ENCODE measurements at places on chromosomes 5 and 9. TPM values are rescaled to one million over a fixed set of nuclear protein-coding genes. Genes with fewer than 3 reads are reported as not detected.

DNA sequence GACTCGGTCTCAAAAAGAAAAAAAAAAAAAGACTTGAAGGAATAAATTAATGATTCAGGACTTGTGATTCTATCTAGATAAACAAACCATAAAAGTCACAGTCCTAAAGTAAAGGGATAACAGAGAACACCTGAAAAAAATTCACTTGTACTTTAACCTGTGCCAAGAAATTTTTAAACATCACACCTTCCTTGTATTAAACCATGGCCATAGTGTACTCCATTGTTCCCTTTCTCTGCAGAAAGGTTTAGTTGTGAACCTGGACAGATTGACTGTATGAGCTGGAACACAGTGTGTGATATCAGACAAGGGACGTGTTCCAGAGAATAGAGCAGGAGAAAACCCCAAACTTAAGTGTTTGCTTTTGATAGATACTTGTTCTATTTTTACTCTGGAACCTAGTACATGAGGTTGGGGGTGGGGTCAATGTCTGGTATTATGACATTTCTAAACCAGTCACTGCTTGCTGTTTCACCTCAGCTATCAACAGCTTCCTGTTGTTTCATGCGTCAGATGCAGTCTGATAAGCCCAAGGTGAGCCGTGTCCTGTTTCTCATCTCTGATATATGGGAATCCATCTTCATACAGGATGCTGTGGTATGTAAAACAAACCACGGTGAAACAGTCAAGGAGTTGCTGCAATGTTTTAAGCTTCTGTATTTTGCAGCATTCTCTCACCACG lies 62.5 kb upstream of the ITGA1 start:
- no peaks in the 10 kb centered on the region for H3K27me3 ChIP-seq
- no peak overlapping the region for H3K4me3 ChIP-seq
- H3K27ac ChIP-seq: peak overlapping the region; percentile 56

DNA sequence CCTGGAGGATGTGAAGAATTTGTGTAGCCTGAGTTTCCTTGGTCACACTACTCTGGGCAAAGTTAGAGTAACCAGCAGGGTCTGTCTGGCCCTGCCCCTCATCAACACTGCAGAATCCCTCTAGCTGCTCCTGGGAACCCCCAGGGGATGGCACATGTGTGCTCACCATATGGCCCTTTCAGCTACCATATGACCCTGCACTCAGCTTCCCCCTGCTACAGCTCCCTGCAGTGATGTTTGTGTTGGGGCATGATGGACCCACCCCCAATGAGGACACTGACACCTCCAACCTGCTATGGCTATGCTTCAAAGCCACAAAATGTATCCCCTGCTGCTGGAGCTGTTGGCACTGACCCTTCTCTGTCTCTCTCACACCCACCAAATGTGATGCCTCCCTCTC lies 152.7 kb downstream of the SNX18 start:
- no peaks in the 10 kb centered on the region for H3K36me3 ChIP-seq
- DNase-seq: no peak
- no peak overlapping the region for H3K27ac ChIP-seq
- H3K4me3 ChIP-seq: no peak overlapping the region
- H3K27me3 ChIP-seq: no peaks in the 10 kb centered on the region

GRCh38 chr9:19108038-19108437 lies 5.3 kb upstream of the HAUS6 start:
- DNase-seq: no peak
- no peaks in the 10 kb centered on the region for H3K27me3 ChIP-seq
- H3K36me3 ChIP-seq: no peaks in the 10 kb centered on the region
- no peaks in the 10 kb centered on the region for H3K4me1 ChIP-seq
- no peak overlapping the region for H3K4me3 ChIP-seq

PCDHA5 gene
- not detected for total RNA-seq

- no peak overlapping the region for H3K4me3 ChIP-seq
- no peaks in the 10 kb centered on the region for H3K36me3 ChIP-seq
- H3K4me1 ChIP-seq: no peaks in the 10 kb centered on the region
- H3K27ac ChIP-seq: no peak overlapping the region
Observed at GRCh38 chr5:116785106-116785505, 210.5 kb upstream of the SEMA6A start.

DNA sequence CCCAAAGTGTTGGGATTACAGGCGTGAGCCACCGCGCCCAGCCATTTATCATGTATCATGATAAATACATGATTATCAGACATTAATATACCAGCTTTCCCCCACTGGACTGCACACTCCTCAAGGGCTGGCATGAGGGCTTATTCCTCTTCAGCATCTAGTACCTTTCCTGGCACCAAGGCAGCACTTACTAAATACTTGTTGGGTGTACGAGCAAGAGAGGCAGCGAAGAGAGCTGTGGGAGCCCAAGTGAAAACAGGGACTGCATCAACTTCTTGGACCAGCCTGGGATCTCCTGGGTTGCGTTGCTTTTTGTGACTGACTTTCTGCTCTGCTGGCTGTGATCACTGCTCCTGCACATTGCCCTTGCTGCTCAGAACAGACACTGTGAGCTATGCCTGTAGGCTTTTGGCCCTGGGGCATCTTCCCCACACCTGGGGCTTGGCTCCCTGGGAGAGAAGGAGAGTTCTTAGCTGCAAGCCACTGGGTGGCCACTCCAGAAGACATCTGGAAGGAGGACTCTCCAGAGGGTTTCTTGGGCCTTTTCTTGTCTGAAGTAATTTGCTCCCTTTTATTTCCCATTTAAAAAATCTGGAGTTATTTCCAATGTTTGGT lies 224.3 kb downstream of the NR3C1 start:
- H3K4me3 ChIP-seq: no peak overlapping the region
- H3K27me3 ChIP-seq: no peaks in the 10 kb centered on the region
- H3K36me3 ChIP-seq: no peaks in the 10 kb centered on the region
- DNase-seq: no peak
- peaks cover 11% of the 10 kb centered on the region for H3K4me1 ChIP-seq

CDHR2 gene
- total RNA-seq: 120 TPM

- H3K27ac ChIP-seq: no peak overlapping the region
- peaks cover 9% of the 10 kb centered on the region for H3K4me1 ChIP-seq
- no peaks in the 10 kb centered on the region for H3K36me3 ChIP-seq
- H3K4me3 ChIP-seq: no peak overlapping the region
Observed at GRCh38 chr5:121963392-121963791, 1.6 kb downstream of the SRFBP1 start.

DNA sequence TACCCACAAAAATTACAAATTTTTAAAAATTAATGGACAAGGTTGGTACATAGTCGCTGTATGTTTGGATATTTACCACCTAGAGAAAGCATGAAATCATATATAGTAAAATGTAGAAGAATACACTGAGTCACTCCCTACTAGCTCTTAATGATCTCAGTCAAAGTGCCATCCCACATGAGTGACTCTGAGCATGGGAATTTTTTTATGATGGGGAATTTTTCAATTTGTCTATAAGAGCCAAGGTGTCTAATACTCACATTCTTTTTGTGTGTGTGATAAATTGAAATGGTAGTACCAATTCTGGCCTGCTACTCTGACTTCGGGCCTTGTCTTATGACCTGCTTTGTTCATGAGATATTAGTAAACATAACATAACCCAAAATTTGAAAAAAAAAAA lies 483.2 kb downstream of the CDH10 start:
- no peak overlapping the region for H3K27ac ChIP-seq
- H3K4me3 ChIP-seq: no peak overlapping the region
- H3K4me1 ChIP-seq: no peaks in the 10 kb centered on the region
- no peak for DNase-seq

DNA sequence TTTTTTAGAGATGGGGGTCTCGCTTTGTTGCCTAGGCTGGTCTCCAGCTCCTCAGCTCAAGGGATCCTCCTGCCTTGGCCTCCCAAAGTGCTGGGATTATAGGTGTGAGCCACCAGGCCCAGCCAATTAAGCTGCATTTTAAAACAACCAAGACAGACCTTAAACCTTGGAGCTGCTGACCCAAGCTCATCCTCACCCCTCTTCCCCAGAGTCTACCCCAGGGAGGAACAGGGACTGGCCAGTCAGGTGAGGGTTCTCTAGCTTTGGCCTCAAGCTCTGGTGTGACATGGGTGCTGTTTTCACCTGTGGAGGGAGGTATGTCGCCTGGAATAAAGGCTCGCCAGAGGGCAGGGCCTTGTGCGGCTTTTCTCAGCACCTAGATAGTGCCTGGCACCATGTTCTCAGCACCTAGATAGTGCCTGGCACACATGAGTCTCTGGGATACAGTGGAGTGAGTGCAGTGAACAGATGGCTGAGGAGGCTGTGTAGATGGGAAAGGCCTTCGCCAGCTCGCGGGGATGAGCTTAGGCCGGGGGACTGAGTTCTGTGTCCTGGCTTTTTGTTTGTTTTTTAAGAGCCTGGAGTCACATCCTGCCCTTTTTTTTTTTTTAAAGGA lies 7.4 kb downstream of the CDK9 start:
- DNase-seq: no peak
- peaks cover 34% of the 10 kb centered on the region for H3K36me3 ChIP-seq
- no peaks in the 10 kb centered on the region for H3K27me3 ChIP-seq
- no peak overlapping the region for H3K4me3 ChIP-seq

TAF11L13 gene
- total RNA-seq: not detected

DNA sequence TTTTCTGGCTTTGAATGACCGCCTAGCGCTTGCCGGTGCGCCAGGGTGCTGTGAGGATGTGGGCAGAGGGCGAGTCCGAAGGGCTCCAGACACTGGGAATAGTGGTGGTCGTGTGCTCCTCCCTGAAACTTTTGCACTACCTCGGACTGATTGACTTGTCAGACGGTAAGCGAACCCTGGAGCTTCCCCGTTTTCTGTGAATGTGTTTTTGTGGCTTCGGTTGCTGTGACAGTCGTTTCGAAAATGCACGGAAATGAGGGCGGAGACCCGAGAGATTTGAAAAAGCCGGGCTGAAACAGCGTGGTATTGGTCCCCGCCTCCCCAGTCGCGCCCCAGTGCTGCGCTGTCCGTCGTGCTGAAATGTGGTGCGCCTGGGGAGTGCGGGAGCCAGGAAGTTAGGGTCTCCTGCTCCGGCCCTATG lies 102.5 kb upstream of the GABRP start:
- no peak for DNase-seq
- H3K4me3 ChIP-seq: no peak overlapping the region
- no peak overlapping the region for H3K27ac ChIP-seq

GRCh38 chr9:96073531-96074480 lies 198.3 kb downstream of the ERCC6L2 start:
- no peaks in the 10 kb centered on the region for H3K27me3 ChIP-seq
- H3K36me3 ChIP-seq: no peaks in the 10 kb centered on the region
- no peak overlapping the region for H3K27ac ChIP-seq
- H3K4me3 ChIP-seq: no peak overlapping the region
- DNase-seq: no peak

DOCK2 gene
- total RNA-seq: 10.3 TPM

DNA sequence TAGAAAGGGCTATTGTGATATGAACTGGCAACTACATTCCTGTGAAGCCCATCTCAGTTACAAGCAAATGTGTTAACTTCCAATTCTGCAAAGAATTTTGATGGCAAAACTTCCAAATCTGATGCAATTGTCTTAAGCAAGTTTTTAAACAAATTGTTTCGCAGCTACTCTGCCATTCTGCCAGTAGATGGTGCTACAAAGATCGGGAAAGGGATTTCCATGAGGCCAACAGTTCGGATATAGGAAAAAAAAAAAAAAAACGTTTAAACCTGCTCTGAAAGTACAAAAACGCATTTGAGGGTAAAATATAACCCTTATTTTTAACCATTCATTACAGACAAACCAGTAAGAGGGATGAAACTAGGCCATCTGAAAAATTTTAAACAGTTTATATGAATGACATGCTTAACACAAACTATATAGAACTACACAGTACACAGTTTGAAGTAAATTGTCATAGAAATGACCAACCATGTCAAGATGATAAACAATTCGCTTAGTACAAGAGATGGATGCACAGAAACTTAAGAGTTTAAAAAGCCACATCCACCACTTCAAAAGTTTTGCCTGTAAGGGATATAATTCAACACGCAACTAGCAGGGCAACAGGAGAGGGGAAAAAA lies 2.2 kb downstream of the HNRNPA0 start:
- H3K4me3 ChIP-seq: peak overlapping the region; percentile 80
- peak; percentile 20 for DNase-seq
- no peaks in the 10 kb centered on the region for H3K36me3 ChIP-seq
- H3K4me1 ChIP-seq: peaks cover 22% of the 10 kb centered on the region
- no peaks in the 10 kb centered on the region for H3K27me3 ChIP-seq
- peak overlapping the region; percentile 99 for H3K27ac ChIP-seq

NADK2 gene
- 31.4 TPM for total RNA-seq

- H3K4me1 ChIP-seq: no peaks in the 10 kb centered on the region
- no peaks in the 10 kb centered on the region for H3K36me3 ChIP-seq
- H3K27me3 ChIP-seq: no peaks in the 10 kb centered on the region
- DNase-seq: no peak
Observed at GRCh38 chr5:167684251-167684650, 607.2 kb upstream of the WWC1 start.

CAMK4 gene
- total RNA-seq: 4.6 TPM

- H3K27ac ChIP-seq: no peak overlapping the region
- H3K4me1 ChIP-seq: no peaks in the 10 kb centered on the region
- no peaks in the 10 kb centered on the region for H3K27me3 ChIP-seq
- no peak overlapping the region for H3K4me3 ChIP-seq
Observed at GRCh38 chr9:17531642-17532254, 47.1 kb upstream of the SH3GL2 start.

TAF11L10 gene
- total RNA-seq: not detected

DNA sequence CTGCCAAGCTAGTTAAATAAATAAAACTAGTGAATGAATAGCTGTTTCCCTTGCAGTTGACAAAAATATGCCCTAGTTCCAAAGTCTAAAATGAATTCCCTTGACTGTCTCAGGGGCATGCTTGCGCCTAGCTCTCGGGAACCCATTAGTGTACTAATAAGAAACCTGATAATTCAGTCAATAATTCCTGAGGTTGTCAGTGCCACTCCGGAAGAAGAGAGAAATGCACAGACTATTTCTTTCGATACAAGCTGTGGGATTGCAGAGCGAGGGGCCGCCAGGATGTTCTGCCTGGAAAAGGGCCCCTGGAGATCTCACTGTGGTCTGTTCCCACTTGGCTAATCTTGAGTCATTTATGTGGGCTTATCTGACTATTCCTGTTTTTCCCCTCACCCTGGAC lies 56.4 kb upstream of the LARP1 start:
- H3K27me3 ChIP-seq: no peaks in the 10 kb centered on the region
- no peaks in the 10 kb centered on the region for H3K36me3 ChIP-seq
- H3K4me3 ChIP-seq: no peak overlapping the region
- H3K4me1 ChIP-seq: peaks cover 4% of the 10 kb centered on the region

GRCh38 chr9:72255569-72255968 lies 106.3 kb downstream of the GDA start:
- H3K27ac ChIP-seq: no peak overlapping the region
- DNase-seq: no peak

DNA sequence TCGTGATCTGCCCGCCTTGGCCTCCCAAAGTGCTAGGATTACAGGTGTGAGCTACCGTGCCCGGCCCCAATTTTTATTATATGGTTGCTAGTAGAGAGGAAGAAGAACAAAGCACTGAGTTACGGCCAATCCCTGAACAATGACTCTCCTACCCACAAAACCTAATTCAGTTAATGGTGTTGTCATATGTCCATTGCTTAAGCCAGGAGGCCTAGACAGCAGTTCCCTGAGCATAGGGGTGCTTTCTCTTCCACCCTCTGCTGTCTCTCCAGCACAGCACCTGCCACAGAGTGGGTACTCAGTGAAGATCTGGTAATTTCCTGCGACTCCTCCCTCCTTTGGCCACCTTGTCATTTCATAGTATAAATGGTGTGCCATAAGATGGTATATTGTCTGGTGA lies 21.4 kb upstream of the LTC4S start:
- no peak overlapping the region for H3K27ac ChIP-seq
- H3K36me3 ChIP-seq: peaks cover 6% of the 10 kb centered on the region
- no peak overlapping the region for H3K4me3 ChIP-seq
- no peak for DNase-seq
- H3K4me1 ChIP-seq: no peaks in the 10 kb centered on the region

- no peaks in the 10 kb centered on the region for H3K27me3 ChIP-seq
- no peak overlapping the region for H3K4me3 ChIP-seq
- no peak for DNase-seq
- H3K4me1 ChIP-seq: no peaks in the 10 kb centered on the region
- no peaks in the 10 kb centered on the region for H3K36me3 ChIP-seq
Observed at GRCh38 chr9:16925426-16925825, 55.0 kb upstream of the BNC2 start.

Measured in transverse colon (tissue), 4 donors.